Pulmonary artery endothelial cell (primary cell): ENCODE measurements at places on chromosomes 12 and 14. TPM values are rescaled to one million over a fixed set of nuclear protein-coding genes. Genes with fewer than 3 reads are reported as not detected.

Gene LBHD2
- total RNA-seq: not detected in 2 replicates

Gene SOAT2
- not detected in 2 replicates for total RNA-seq

DNA sequence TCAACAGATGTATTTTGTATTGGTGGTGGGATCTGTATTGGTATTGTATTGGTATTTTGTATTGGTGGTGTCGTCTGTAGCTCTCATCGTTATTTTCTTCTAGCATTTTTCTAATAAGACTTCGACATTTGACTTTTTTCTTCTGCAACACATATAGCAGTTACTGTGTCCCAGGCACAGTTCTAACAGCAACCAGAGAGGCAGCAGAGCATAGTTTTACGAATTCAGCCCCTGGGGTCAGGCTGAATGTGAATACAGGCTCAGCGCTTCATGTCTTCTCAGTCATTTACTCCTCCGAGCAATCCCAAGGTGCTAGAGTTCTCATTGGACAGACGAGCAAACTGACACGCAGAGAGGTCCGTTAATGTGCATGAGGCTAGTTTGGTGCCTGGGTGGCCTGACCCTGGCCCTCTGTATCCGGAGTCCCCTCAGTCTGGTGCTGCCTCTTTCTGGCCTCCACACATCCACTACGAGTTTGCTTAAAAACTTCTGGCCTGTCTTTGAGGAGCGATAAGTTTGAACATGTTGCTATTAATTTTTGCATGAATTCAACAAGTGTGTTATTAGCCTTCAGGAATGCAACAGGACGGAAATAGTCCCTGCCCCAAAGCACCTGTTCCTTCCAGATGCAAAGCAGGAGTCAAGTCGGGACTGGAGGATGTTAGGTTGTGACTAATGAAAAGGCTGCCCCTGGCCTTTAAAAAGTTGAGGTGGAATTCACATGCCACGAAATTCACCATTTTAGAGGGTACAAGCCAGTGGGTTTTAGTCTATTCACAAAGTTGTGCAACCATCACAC is 87.0 kb downstream of the GLT1D1 start:
- DNase-seq: no peak

- peak; percentile 94 for DNase-seq
Observed at GRCh38 chr12:19273482-19274330, 144.2 kb downstream of the PLEKHA5 start.

DNA sequence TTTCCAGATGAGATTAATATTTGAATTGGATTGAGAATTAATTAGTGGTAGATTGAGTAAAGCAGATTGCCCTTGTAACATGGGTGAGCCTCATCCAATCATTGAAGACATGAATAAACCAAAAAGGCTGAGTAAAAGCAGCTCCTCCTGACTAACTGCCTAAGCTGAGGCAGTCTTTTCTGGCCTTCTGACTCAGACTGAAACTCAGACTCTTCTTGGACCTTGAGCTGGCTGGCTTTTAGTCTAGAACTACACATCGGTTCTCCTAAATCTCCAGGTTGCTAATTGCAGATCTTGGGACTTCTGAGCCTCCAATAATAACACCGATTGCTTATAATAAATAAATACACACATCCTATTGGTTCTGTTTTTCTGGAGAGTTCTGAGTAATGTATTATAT is 24.0 kb downstream of the FKBP11 start:
- DNase-seq: no peak

DNA sequence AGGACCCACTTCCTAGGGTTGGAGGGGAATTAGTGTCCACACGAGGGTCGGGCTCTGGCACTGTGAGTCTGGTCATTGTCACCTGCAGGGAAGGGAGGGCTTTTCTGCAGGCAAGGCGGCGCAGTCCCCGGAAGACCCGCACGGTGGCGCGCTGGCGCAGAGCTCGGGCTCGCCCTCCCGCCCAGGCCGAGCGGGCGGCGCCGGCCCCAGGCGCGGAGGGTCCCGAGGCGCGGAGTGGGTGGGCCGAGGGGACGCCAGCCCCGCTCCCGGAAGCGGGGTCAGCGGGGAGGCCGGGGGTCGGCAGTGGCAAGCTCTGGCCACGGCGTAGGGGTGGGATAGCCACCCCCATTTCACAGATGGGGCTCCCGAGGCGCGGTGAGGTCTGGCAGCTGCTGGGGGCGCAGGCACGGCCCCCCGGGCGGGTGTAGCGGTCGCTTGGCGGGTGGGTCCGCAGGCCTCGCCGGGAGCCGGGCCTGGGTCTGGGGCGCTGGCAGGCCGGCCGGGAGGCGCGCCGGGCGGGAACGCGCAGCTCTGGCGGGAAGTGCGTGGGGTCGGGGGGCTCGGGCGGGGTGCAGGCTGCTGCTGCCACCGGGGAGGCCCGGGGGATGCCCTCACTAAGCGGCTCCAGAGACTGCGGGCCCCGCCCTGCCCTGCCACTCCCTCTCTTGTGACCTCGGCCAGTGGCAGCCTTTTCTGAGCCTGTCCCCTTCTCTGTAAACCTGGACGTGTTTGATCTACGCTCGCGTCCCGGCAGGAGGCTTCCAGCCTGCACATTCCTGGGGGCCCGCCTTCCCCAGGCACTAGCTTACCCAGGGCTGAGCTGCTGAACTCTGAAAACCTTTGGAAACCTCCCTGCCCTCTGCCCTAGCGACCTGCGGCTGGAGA is 46.1 kb downstream of the CYP46A1 start:
- DNase-seq: no peak
